ENCODE measurements at places on chromosomes 16 and 17.

DNA sequence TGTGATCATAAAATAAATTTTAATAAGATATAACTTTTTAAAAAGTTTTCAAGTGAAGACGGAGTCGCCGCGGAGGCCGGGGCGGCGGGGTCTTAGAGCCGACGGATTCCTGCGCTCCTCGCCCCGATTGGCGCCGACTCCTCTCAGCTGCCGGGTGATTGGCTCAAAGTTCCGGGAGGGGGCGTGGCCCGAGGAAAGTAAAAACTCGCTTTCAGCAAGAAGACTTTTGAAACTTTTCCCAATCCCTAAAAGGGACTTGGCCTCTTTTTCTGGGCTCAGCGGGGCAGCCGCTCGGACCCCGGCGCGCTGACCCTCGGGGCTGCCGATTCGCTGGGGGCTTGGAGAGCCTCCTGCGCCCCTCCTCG lies at the start of gene FOXC2:
Gene FOXC2, plus strand, starts transcription at position 229 of the 365 bp plus-strand sequence. CDS start 507 bp downstream, outside the sequence.
- DNase-seq = no peak

DNA sequence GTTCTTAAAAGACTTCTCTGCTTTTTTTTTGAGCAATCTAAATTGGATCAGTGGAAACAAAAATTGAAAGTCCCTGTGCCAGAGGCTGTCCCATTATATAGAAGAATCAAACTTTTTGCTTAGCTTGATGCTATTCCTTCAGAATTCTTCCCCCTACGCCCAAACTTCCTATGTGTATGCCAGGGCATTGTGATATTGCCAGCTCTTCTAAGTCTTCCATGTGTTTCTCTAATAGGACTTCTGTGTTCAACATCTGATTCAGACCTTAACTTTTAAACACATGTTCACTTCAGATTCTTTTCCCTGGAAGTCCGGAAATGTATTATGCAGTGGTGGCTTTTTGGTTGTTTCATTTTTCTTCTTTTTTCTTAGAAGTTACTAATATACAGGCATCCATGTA lies 18.7 kb downstream of the PTRH2 start:
- DNase-seq = no peak

- no peak for DNase-seq
Measured at GRCh38 chr16:22054847-22055590, 37.3 kb upstream of the VWA3A start.

- DNase-seq = no peak
Measured at GRCh38 chr17:2749784-2750181, 331 bp upstream of the CCDC92B start.

DNA sequence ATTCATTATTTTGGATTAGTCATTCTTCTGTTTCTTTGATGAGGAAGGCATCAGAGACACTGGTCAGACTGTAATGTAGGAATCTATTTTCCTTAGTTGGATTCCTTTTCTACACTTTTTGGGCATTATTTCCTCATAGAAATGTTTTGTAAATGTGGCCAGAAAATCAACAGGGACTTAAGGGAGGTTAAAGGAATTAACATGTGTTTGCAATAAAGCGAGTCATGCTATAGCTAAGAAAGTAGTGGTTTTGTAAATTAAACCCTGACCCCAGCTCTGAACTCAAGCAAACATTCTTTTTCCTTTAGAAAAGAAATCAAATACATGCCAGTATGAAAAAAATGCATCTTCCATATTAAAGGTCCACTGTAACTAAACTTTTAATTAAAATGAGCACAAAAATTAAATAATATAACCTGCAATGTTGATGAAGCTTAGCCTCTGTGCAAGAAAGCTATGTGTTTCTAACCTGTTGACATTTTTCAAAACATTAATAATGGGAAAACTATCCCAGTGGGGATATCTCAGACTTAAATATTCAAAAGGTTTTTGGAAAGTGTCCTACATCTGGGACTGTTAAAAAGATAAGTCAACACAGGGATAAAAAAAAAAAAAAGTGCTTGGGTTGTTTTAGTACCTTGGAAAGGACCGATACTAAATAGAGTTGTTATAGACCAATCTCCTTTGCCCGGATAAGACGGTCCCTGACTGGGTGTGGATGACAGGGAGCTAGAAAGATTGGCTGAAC lies 428.0 kb downstream of the CA10 start:
- no peak for DNase-seq

DNA sequence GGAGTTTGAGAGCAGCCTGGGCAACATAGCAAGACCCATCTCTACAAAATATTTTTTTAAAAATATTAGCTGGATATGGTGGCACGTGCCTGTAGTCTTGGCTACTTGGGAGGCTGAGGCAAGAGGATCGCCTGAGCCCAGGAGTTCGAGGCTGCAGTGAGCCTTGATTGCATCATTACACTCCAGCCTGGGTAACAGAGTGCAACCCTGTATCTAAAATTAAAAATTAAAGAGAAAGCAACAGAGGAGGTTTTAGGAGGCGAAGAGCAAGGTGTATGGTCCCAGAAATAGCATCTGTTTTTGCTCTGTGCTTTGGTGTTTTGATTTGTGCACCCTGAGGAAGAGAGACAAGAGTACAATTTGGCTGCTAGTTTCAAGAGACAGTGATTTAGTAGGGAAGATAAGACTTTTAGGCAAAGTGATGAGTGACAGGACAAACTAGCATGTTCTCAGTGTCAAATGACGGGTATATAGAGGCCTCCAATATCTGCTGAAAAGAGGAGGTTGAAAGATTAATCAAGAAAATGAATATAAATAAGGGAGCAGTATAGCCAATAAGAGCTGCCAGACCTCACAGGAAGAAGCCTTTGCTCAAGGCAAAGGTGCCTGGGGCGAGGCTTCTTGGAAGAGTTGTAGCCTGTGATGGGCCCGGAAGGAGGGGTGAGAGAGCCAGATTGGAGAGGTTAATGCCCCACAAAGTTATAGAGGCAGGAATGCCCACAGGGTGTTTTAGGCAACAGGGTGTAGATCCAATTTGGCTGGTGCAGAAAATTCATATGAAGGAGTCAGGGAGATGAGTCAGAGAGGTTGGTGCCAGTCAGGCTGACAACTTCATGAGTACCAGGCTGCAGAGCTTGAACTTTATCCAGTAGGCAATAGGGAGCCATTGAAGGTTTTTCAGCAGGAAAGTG lies 11.4 kb downstream of the HLF start:
- DNase-seq = no peak

GRCh38 chr16:82017911-82018568 lies 6.8 kb upstream of the SDR42E1 start:
- DNase-seq = no peak

DNA sequence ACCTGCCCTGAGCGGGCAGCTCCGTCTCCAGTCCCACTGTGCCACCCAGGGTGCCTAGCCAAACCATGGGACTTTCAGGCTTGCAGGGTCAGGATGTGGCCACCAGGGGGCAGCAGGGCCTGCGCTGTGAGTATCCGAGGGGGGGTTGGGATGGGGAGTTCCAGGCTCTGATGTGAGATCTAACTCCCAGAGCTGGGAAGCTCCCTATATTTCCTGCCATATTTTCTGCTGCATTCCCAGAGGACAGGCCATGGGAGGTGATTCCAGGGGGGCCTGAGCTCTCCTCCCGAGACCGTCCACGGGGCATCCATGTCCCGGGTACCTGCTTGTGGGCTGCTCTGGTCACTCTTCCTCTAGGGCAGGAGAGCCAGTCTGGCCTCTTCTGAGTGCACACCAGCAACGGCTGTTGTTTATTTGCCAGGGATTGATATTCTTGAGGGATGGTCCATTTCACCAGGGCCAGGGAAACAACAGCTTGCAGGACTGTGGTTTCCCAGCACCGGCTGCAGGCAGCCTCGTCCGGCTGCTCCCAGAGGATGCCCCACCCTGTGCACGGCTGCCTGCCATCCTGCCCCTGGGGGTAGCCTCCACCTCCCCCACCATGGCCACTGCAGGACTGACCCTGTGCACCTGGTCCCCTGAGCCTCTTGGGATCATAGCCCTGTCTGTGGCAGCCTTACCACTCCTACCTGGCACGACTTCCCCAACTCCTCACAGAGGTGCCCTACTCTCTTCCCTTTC lies 1.2 kb downstream of the GPR142 start:
- DNase-seq = no peak

DNA sequence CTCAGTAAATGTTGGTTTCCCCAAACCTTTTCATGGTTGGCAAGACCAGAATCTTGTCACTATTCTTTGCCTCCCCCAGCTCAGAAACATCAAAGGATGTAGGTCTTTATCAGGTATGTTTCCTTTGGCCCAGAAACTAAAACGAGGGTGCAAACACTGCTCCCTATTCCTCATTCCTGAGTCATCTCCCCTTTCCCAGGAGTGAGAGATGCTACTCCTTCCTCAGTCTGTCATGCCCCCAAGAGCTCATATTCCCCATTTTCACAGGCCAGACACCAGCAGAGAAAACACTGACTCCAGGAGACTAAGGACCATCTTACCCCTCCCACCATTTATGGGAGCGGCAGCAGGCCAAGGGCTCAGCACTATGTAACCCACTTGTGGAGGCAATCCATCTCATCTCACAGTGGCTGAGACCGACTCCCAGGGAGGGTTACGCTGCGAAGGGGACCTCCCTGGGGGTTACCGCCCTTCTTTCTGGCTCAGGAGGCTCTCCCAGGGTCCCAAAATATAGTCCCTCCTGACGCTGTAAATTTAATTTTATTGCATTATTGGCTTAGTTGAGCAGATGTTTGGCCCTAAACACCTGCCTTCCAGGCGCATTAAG lies 1.5 kb downstream of the GEMIN4 start:
- DNase-seq = no peak

DNA sequence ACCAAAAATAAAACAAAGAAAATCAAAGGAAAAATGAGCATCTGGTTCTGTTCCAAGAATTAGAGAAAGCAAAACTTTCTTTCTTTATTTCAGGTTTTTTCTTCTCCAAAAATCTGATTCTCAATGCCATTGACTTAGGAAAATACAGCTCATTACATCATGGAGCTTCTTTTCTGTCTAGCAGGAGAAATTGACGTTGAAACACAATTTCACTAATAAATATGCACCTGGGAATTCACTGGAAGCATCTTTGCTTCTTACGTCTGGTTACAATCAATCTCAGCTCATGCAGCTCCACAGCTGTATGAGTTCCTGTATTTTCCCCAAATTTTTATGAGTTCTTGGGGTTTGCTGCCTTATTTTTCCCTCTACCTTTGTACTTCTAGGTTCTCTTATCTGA lies 1568.6 kb upstream of the GOT2 start:
- DNase-seq = no peak

DNA sequence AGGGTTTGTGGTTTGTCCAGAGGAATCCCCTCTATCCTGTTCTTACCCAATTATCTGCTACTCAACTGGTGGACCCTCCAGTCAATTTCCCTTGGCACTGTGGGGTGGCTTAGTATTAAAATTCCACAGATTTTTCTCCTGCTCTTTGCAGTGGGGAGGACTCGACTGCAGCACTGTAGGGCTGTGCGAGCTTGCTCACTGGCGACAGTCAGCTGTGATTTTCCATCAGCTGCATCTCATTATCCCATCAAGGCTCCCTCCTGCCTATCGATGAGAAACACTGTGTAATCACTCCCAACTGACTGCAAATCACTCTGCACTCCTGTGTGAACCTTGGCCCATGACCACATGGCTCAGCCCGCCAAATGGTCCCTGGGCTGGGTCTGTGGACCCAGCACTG lies 90.5 kb upstream of the MAF start:
- DNase-seq = no peak

All from NCI-H2029 treated with DMSO at 0.1 percent for 48 hours (cell line).